ENCODE measurements at places on chromosomes 12 and 14.

- no peak for DNase-seq
Measured at GRCh38 chr14:102928412-102929240, 6.2 kb downstream of the AMN start.

DNA sequence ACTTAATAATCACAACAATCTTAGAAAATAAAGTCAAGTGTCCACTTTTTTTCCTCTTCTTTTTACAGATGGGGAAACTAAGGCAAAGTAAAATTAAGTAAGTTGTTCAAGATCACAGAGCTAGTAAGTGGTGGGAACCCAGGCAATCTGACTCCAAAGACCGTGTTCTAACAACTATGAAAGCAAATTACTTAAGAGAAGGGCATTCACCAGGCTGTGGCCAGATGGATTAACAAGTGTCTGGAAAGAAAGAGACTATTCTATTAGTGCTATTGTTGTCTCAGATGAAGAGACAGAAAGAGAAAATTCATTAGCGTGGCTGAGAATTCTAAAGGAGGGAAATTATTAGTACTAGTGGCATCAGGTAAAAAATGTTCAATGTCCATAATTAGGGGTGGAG is 48.5 kb downstream of the FGD6 start:
- DNase-seq: no peak

DNA sequence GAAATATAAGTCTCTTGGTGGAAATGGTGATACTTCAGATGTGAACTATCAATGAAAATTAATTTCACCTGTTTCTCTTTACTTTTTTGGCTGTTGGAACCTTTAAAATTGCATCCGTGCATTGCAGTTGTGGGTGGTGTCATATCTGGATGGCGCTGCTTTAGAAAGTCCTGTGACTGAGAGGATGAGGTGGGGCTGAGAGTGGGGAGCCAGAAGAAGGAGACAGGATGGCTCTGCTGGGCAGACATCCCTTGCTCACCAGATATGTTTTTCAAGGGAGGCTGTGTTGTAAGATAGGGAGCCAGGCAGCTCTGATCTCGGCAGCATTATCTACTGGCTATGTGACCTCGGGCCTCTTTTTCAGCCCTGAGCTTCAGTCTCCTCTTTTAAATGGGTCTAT is 12.7 kb downstream of the ASB2 start:
- DNase-seq: no peak

DNA sequence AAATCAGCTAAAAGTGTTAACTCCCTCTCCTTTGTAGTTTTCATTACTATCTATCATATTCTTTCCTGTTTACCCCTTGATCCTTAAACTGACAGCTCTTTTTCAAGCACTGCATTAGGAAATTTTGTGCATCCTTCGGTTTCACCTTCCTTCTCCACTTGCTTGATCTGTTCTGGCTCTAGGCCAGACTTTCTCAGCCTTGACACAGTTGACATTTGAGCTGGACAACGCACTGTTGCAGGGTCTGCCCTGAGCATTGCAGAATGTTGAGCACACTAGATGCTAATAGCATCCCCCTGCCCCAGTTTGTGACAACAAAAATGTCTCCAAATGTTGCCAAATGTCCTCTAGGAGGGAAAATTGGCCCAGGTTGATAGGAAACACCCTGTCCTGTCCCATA is 75.4 kb upstream of the KCNJ8 start:
- no peak for DNase-seq

DNA sequence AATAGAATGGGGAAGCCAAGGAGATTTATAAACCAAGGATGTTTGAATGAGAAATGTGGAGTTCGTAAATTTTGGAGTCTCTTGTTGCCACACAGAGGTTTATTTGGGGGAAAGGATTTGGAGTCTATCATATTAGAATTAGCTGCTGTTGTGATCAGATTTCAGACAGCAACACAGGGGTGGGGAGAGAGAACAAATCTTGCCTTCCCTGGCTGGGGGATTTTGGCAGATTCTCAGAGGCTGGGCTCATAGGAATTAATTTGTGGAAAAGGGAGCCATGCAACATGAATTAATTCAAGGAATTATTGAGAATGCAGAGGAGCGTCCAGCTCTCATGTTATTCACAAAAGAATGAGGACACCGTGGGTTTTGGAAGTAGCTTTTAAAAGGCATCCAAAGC is 73.9 kb upstream of the PRMT8 start:
- no peak for DNase-seq

GRCh38 chr12:123085730-123086487 is 65.0 kb downstream of the PITPNM2 start:
- DNase-seq: no peak

DNA sequence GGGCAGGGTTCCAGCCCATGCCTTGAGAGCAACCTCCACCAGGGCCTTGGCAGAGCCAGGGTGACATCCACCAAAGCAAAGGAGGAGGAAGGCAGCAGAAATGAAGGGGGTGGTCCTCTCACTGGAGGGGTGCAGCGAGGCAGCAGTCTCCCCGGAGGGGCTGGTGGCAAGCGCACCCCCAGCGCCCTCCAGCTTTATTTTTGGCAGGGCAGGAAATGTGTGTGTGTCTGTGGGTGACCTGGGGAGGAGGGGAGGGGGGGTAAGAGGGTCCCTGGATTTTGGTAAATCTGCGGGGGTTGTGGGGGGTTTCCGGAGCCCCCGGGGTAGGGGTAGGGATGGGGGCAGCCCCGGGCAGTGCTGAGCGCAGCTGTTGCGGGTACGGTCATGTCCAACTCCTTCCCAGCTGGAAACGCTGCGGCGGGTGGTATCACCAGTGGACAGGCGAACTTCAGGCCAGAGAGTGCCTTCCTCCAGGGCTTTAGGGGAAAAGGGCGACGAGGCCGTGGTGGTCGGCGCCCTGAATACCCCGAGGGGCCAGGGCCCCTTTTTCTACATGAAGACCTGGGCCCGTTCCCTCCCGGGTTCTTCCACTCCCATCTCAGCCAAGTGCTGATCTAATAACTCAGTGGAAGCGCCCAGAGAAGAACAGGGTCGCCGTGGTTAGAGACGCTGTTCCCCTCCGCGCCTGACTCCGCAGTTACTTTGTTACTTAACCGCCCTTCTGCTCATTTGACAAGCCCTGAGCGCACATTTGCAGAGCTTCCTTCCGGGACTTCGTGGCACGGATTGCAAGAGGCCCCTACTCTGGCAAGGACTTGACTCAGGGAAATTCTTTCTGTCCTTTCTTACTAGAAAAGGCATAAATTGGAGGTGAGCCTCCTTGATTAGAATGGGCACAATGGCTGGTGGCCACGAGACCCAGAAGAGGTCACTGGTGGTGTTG is 55.2 kb downstream of the FOS start:
- no peak for DNase-seq

- no peak for DNase-seq
Measured at GRCh38 chr12:92971859-92972524, 42.9 kb upstream of the EEA1 start.

GRCh38 chr14:91521061-91521640 is 11.0 kb upstream of the PPP4R3A start:
- no peak for DNase-seq

All from SK-N-MC (cell line).